Nephron progenitor cell (in vitro differentiated cells): ENCODE measurements at places on chromosomes 5 and 9.
A peak's percentile ranks its signal among the peaks of the same experiment; 100 is the strongest.

GRCh38 chr5:103569313-103570060 lies 6.9 kb upstream of the NUDT12 start:
- DNase-seq = no peak

- DNase-seq = no peak
Observed at GRCh38 chr9:127546125-127546832, 65.8 kb upstream of the STXBP1 start.

DNA sequence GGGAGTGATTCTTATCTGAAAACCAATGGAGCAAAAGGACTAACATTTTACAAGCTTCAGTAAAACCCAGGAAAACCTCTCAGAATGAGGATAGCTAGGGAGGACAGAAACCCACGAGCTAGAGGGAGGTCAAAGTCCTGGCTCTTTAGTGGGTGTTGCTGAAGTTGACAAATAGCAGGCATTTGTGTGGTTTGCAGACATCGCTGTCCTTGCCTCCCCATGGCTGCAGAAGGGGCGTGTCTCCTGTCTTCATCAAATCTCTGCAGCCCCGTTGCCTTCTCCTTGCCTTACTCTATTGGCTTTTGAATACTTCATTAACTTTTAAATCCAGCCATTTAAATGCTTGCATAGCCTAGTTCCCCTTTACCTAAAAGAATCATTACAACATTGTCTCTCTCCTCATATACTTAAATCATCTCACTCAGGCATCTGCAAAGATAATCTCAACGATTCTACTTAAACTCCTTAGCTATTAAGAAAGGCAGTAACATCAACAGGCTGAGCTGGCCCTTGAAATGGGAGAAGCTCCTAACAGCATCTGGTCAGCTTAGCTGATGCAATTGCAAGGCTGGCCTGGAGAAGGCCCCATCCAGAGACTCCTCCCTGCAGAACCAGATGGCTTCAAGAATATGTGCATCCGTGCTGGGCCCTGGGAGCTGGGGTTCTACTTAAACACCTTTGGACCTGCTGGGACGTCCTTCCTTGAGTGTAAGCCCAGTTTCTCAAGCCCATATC lies 152.8 kb upstream of the TAS2R1 start:
- DNase-seq = no peak

GRCh38 chr9:124629600-124629999 lies 122.4 kb upstream of the NR5A1 start:
- no peak for DNase-seq

GRCh38 chr5:14593326-14594021 lies 11.9 kb downstream of the OTULINL start:
- no peak for DNase-seq

- DNase-seq = no peak
Observed at GRCh38 chr9:109604131-109604530, 106.0 kb upstream of the PTPN3 start.

DNA sequence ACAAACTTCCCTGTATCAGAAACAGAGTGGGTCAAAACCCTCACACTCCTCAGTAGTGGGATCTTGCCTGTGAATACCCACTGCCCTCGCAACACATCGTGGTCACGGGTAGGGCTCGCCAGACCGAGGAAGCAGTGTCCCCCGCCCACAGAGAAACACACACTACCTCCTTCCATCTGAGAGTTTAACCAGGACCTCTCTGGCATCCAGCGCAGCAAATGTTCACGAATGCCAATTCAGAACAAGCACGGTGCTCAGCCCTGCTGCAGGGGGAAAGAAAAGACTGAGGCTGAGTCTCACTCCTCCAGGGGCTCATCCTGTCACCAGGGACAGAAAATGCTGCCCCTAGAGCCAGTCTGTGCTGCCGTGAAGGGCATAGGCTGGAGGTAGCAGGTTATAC lies 42.5 kb upstream of the SYNPO start:
- DNase-seq = no peak

- no peak for DNase-seq
Observed at GRCh38 chr5:146081556-146081955, 23.8 kb downstream of the PLAC8L1 start.

DNA sequence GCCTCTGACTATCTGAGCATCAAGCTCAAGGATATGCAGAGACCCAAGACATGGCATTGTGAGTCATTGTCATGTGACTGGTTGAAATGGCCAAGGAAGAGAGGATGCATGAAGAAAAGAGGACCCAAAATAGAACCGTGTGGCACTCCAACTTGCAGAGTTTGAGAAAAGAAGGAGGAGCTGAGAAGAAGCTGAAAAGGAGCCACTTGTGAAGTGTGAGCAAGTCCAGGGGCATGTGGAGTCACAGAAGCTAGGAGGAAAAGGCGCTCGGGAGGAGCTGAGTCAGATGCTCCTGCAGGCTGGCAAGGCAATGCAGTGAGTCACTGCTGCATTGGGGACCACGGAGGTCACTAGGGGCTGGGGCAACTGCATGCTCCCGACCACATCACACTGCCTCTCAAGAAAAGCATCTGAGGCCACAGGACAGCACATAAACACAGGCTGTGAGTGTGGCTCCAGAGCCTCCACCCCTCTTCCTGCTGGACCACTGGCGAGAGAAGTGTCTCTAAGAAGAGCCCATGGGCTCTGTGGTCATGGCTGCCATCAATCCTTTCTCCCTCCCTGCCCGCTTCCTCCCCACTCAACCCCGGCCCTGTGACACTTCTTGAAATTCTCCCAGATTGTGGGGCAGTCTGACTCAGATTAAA lies 197.6 kb downstream of the DRD1 start:
- DNase-seq = no peak

DNA sequence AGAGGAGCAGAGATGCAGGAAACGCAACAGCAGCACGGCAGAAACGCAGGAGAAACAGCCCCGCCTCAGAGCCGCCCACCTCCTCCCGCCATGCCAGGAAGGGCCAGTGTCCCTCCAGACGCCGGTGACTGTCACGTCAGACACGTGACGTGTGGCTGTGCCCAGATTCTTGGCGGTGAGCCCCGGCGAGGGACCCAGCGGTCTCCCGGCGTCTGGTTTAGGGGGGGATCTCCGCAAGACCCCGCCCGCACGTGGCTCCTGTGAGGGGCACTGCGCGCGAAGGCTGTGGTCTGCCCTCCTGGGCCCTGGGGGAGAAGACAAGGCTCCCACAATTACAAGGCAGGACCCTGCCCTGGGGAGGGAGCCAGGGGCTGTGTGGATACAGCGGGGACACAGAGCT lies 2.4 kb upstream of the LCN8 start:
- no peak for DNase-seq

DNA sequence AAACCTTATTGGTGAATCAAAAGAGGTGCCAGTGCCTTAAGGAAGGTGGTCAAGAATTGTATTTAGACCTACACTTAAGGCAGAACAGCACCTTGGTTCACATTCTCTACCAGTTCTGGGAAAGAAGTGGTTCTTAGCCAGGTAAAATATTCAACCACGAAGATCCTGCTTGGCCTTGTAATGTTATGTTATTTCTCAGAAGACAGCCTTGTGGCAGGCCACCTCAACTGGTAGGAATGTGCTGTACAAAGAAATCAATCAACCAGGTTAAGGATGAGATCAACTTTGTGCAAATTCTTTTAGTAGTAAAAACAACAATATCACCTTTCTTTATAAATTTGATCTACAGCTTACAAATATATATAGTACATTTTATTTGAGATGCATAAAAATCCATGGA lies 246.8 kb downstream of the ARRDC3 start:
- no peak for DNase-seq

- DNase-seq = no peak
Observed at GRCh38 chr5:78518365-78519197, 130.0 kb downstream of the LHFPL2 start.

- no peak for DNase-seq
Observed at GRCh38 chr9:8361364-8361763, 561.8 kb upstream of the DMAC1 start.

GRCh38 chr5:142756576-142756975 lies 13.6 kb upstream of the ARHGAP26 start:
- no peak for DNase-seq

DNA sequence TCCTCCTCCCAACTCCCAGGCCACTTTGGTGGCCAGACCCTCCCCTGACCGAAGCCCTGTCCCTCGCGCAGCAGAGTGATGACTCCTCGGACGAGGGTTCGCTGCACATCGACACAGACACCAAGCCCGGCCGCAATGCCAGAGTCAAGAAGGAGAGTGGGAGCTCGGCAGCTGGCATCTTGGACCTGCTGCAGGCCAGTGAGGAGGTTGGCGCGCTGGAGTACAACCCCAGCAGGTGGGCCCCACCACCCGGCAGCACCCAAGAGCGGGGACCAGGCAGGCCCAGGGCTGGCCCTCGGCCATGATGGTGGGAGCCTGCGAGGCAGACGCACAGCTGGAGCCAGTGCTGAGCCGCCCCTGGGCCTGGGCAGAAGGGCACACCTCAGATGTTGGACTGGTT lies 90.6 kb downstream of the PHF2 start:
- DNase-seq = no peak

GRCh38 chr5:30106596-30106995 lies 1086.9 kb upstream of the CDH6 start:
- DNase-seq = no peak

- peak; percentile 34 for DNase-seq
Observed at GRCh38 chr9:137161558-137162486, 8.0 kb downstream of the LRRC26 start.

- no peak for DNase-seq
Observed at GRCh38 chr9:89619424-89620138, 14.8 kb downstream of the GADD45G start.

DNA sequence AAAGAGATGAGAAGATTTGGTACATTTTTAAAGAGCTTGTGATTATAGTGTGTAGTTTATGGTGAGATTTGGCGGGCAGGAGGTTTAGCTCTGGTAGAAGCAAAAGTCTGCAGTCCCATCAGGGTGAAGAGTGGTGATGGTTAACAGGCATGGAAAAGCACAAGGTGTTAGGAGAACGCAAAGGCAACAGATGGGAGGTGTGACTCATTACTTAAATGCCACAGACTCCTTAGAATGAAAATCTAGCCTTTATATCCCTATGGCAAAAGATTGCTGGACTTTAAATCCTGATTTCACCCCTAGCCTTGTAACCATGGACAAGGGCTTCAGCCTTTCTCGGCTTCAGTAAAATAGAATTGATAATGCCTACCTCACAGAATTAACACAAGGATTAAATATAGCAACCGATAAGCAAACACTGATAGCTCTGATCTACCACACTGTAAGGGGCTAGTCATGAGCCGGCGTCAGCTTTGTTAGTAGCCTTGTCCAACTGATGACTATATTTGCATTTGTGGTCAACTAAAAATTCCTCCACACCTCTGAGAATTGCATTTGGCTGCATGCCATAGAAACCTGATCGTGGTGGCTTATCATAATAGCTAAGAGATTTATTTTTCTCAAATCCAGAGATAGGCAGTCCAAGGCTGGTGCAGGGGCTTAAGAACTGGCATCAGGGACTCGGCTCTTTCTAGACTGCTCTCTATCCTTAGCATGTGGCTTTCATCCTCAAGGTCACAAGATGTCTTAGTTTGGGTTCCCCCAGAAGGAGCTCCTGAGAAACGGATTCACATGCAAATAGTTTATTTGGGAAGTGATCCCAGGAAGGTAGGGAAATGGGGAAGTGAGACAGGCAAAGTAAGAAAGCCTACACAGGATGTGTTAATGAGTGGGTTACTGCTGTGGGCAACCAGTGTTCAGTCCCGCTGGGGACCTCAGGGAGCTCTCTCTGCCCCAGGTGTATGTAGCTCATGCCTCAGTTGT lies 19.6 kb downstream of the MFAP3 start:
- no peak for DNase-seq

- DNase-seq = no peak
Observed at GRCh38 chr5:179866241-179867078, 7.8 kb upstream of the MRNIP start.

- no peak for DNase-seq
Observed at GRCh38 chr9:136793086-136793946, 2.2 kb downstream of the TMEM141 start.

GRCh38 chr5:120613729-120614128 lies 149.6 kb downstream of the PRR16 start:
- no peak for DNase-seq

- DNase-seq = no peak
Observed at GRCh38 chr5:35417040-35417439, 186.8 kb upstream of the PRLR start.

DNA sequence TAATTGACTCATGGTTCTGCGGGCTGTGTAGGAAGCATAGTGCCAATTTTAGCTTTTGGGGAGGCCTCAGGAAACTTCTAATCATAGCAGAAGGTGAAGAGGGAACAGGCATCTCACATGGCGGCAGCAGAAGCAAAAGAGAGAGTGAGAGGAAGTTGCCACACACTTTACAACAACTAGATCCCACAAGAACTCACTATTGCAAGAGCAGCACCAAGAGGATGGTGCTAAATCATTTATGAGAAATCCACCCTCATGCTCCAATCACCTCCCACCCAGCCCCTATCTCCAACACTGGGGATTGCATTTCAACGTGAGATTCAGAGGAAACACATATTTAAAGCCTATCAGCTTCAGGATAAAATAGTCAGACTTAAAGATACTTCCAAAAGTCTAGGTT lies 36.1 kb upstream of the LPAR1 start:
- DNase-seq = no peak

DNA sequence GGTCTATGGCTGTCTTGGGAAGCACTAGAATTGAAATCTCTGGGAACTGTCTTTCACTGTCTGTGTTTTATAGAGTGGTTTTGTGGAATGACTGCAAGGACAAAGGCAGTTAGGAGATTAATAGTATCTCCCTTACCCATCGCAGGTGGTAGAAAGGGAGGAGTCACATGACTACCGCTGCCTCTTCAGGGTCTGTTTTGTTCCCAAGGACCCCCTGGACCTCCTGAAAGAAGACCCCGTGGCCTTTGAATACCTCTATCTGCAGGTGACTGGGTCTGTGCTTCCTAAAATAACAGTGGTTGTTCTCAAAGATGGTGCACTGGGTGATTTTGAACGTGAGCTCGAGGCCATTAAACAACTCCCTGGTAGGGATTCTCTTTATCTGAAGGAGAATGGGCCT lies 22.8 kb upstream of the TRMT10B start:
- DNase-seq = no peak

DNA sequence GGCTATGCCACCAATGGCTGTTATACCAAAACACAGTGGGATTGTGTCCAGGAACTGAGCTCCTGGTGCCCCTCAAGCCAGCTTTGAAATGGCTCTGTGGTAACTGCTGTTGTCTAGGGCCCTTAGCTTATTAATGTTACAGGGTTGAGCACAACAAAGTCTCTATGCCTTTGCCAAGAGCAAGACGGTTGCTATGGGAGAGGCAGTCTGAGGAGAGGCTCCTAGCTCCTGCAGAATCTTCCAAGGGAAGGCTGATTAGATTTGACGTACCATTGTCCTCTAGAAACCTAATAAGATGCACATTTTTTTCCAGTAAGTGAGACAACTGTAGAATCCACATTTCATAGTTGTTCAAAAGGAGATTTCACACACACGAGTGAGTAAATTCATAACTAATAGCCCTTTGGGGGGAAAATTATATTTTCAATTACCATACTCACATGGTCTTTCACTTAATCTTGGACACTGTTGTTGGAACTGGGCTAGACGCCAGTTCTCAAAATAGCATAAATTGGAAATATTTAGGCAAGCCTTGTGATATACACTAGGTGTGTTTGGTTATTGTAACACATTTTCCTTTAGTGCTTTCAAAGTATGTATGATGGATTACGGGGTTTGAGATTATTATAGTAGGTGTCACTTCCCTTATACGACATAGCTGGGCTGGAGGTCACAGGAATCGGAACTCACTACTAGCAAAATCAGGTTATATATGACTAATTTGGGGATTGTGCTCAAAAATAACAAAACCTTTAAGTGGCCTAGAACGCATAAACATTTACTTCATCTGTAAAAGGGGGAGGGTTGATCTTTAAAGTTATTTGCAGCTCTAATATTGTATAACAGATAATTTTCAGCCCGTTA lies 186.3 kb upstream of the EGFLAM start:
- DNase-seq = no peak

- DNase-seq = peak; percentile 11
Observed at GRCh38 chr5:175354964-175355363, 89.0 kb downstream of the DRD1 start.

- DNase-seq = no peak
Observed at GRCh38 chr9:76761448-76761847, 2.8 kb upstream of the PCA3 start.
